ENCODE measurements at places on chromosomes 4 and X.

GRCh38 chr4:118033148-118034052 lies 886 bp upstream of the NDST3 start:
- peaks cover 11% of the 10 kb centered on the region for H3K4me1 ChIP-seq
- no peak overlapping the region for H3K4me3 ChIP-seq
- H3K36me3 ChIP-seq: no peaks in the 10 kb centered on the region
- H3K27me3 ChIP-seq: peaks cover 34% of the 10 kb centered on the region
- H3K27ac ChIP-seq: no peak overlapping the region
- peak; percentile 21 for DNase-seq

- DNase-seq: no peak
- peaks cover 14% of the 10 kb centered on the region for H3K27me3 ChIP-seq
- H3K36me3 ChIP-seq: no peaks in the 10 kb centered on the region
- H3K27ac ChIP-seq: no peak overlapping the region
- no peaks in the 10 kb centered on the region for H3K4me1 ChIP-seq
- no peak overlapping the region for H3K4me3 ChIP-seq
Measured at GRCh38 chrX:134969726-134970125, 21.1 kb upstream of the SMIM10 start.

- H3K4me1 ChIP-seq: no peaks in the 10 kb centered on the region
- no peak overlapping the region for H3K4me3 ChIP-seq
- no peak overlapping the region for H3K27ac ChIP-seq
- H3K27me3 ChIP-seq: no peaks in the 10 kb centered on the region
- no peak for DNase-seq
- no peaks in the 10 kb centered on the region for H3K36me3 ChIP-seq
Measured at GRCh38 chr4:128454881-128455280, 167.3 kb upstream of the PGRMC2 start.

DNA sequence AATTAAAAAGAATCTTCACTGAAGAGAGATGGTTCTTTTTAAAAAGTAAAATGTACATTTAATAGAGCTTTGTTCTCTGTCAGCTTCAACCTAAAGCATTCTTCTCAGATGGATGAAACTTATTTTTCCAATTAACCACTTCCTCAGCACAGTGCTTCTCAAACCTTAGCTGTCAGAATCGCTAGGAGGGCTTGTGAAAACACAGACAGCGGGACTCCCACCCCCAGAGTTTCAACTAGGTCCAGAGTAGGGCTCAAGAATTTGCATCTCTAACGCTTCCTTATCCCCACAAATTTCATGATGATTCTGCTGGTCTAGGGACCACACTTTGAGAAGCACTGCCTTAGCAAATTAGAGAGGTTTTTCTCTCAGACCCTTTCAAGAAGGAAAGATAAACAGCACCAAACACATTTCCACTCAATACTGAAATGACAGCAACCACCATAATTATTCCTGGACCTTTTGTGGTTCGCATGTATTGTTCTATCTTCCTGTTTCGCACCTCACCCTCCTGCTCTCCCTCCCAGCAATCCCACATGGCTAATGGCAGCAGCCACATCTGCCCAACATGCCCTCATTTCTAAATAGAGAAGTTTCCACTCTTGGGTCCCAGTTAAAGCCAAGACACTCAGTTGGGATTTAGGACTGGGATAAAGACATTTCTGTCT lies 73.2 kb downstream of the ZNF827 start:
- H3K36me3 ChIP-seq: no peaks in the 10 kb centered on the region
- H3K4me3 ChIP-seq: no peak overlapping the region
- H3K27me3 ChIP-seq: no peaks in the 10 kb centered on the region
- H3K27ac ChIP-seq: no peak overlapping the region
- no peak for DNase-seq

GRCh38 chr4:48180234-48180633 lies 46.2 kb upstream of the TXK start:
- DNase-seq: no peak
- no peak overlapping the region for H3K4me3 ChIP-seq
- H3K27ac ChIP-seq: no peak overlapping the region
- no peaks in the 10 kb centered on the region for H3K36me3 ChIP-seq

GRCh38 chr4:30295652-30296051 lies 424.5 kb upstream of the PCDH7 start:
- no peaks in the 10 kb centered on the region for H3K27me3 ChIP-seq
- no peak for DNase-seq
- no peaks in the 10 kb centered on the region for H3K36me3 ChIP-seq
- H3K4me3 ChIP-seq: no peak overlapping the region
- H3K4me1 ChIP-seq: no peaks in the 10 kb centered on the region
- no peak overlapping the region for H3K27ac ChIP-seq

GRCh38 chr4:24240655-24241054 lies 343.7 kb downstream of the DHX15 start:
- H3K4me3 ChIP-seq: no peak overlapping the region
- no peaks in the 10 kb centered on the region for H3K36me3 ChIP-seq
- no peak overlapping the region for H3K27ac ChIP-seq

DNA sequence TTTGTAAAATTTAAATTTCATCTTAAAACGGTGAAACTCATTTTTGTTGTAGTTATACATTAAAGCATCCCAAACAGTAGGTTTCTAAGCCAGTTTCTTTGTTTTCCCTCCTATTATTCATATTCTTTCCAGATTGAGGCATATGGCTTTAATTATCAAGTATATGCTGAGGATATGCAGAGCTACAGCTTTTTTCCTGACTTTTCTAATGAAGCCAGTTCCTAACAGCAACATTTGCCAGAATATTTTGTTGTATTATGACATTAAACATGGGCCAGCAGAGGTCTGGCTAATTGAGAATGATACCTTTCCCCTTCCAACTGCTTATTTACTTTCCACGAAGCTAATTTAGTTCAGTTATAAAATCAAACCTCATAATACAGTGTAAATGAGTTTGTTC lies 75.3 kb downstream of the SLIT2 start:
- no peaks in the 10 kb centered on the region for H3K27me3 ChIP-seq
- H3K27ac ChIP-seq: no peak overlapping the region
- no peak overlapping the region for H3K4me3 ChIP-seq
- no peaks in the 10 kb centered on the region for H3K36me3 ChIP-seq

- no peaks in the 10 kb centered on the region for H3K36me3 ChIP-seq
Measured at GRCh38 chr4:184887333-184887732, 61.6 kb upstream of the ACSL1 start.

DNA sequence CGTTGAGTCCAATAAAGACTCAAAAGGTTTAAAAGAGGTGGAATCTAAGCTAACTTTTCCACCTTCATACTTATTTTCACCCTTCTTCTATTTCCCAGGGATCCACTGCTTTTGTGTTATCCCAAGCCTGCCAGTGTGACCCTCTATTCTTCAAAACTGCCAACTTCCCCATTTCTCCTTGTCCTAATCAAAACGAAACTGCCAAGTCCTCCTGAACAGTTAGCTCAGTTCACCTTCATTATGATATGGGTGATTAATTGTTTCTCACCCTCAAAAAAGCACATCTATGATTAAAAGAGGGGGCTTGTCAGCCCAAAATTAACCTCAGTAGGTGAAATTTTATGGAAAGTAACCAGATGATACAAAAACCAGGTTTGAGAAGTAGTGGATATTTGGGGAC lies 108.4 kb downstream of the GUCY2F start:
- H3K27me3 ChIP-seq: no peaks in the 10 kb centered on the region
- no peak overlapping the region for H3K4me3 ChIP-seq
- H3K27ac ChIP-seq: no peak overlapping the region
- DNase-seq: no peak
- no peaks in the 10 kb centered on the region for H3K4me1 ChIP-seq
- no peaks in the 10 kb centered on the region for H3K36me3 ChIP-seq

- DNase-seq: no peak
- H3K36me3 ChIP-seq: peaks cover 5% of the 10 kb centered on the region
- H3K27me3 ChIP-seq: no peaks in the 10 kb centered on the region
Measured at GRCh38 chr4:139014371-139015268, 961 bp upstream of the NOCT start.

- no peaks in the 10 kb centered on the region for H3K27me3 ChIP-seq
- no peak overlapping the region for H3K27ac ChIP-seq
- H3K36me3 ChIP-seq: no peaks in the 10 kb centered on the region
- no peak for DNase-seq
Measured at GRCh38 chrX:128862557-128862956, 660.7 kb downstream of the SMARCA1 start.

DNA sequence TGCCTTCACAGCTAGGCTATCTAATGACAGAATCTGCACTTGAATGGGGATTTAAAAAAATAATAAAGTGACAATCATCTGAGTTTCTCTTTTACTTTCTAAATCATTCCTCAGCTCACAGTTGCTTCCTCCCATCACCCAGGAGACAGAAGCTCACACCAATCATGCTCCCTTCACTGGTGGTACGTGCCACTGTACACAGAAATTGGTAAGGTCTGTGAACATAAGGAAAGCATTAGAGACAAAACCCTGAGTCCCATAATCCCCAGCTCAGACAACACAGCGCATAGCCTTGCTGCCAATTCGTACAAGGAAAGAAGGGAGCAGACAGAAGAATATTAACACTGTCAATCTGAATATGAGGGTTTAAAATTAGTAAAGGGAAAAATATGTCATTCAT lies 133.1 kb downstream of the IDS start:
- no peak for DNase-seq
- no peaks in the 10 kb centered on the region for H3K27me3 ChIP-seq
- H3K27ac ChIP-seq: no peak overlapping the region
- no peaks in the 10 kb centered on the region for H3K36me3 ChIP-seq
- H3K4me1 ChIP-seq: no peaks in the 10 kb centered on the region
- no peak overlapping the region for H3K4me3 ChIP-seq

DNA sequence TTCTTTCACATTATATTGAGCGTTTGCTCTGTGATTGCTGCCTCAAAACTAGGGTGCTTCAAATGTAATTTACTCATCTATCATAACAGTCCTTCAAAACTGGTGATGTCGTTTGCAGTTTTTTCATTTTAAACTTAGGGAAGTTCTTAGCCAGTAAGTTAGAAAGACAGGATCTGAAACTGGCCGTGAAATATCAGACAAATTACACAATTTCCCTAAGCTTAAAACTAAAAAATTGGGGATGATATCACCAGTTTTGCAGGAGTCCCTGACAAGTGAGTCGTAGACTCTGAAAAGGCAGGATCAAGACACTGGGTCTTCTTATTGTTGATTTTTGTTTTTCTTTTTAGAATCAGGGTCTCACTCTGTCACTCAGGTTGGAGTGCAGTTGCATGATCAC lies 44.8 kb downstream of the MOB1B start:
- no peaks in the 10 kb centered on the region for H3K4me1 ChIP-seq
- no peaks in the 10 kb centered on the region for H3K27me3 ChIP-seq
- peaks cover 4% of the 10 kb centered on the region for H3K36me3 ChIP-seq
- no peak for DNase-seq
- H3K27ac ChIP-seq: no peak overlapping the region

DNA sequence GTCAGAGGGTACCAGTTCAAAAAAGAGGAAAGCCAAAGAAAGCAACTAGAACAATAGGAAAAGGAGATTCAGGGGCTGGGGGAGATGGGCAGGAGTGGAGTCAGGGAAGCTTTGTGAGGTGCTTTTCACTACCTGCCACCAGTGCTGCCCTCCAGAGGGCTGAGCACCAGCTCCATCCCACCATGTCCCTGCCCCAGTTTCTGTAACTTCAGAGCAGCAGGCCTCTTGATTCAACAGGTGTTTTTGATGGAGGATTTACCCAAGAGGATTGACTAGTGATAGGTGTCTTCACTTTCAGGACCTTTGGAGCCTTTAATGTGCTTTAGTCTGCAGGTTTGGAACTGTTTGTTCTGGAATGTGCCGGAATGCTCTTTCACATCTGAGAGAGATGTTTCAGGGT lies 12.1 kb downstream of the KIT start:
- no peak for DNase-seq
- H3K27me3 ChIP-seq: peaks cover 23% of the 10 kb centered on the region
- H3K4me3 ChIP-seq: no peak overlapping the region

- no peak overlapping the region for H3K27ac ChIP-seq
Measured at GRCh38 chrX:46643636-46644035, 70.1 kb downstream of the CHST7 start.

GRCh38 chr4:93983140-93983539 lies 154.6 kb downstream of the ATOH1 start:
- no peaks in the 10 kb centered on the region for H3K27me3 ChIP-seq
- no peak overlapping the region for H3K4me3 ChIP-seq
- no peak overlapping the region for H3K27ac ChIP-seq
- no peak for DNase-seq
- H3K4me1 ChIP-seq: no peaks in the 10 kb centered on the region

- peaks cover 50% of the 10 kb centered on the region for H3K4me1 ChIP-seq
- peak overlapping the region; percentile 94 for H3K27ac ChIP-seq
- H3K27me3 ChIP-seq: no peaks in the 10 kb centered on the region
- peaks cover 18% of the 10 kb centered on the region for H3K36me3 ChIP-seq
- peak overlapping the region; percentile 84 for H3K4me3 ChIP-seq
Measured at GRCh38 chr4:68348577-68348976, 1.3 kb downstream of the YTHDC1 start.

DNA sequence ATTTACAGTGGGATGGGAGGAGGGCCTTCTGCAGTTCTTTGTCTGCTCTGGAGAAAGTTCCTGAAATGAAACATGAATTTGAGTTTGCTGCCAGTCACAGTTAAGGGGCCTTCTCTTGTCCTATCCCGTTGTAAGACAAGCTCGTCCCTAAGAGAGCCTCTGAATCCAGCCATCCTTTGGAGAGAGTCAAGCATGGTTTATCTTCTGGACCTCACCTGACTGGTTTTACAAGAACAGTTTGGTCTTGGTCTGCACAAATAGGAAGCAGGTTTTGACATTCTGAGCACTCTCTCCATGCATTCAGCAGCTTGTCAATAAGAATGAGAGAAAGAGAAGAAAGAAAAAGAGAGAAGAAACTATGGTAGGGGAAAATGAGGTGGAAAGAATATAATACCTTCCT lies 20.4 kb upstream of the TENM3 start:
- H3K36me3 ChIP-seq: no peaks in the 10 kb centered on the region
- no peaks in the 10 kb centered on the region for H3K27me3 ChIP-seq

GRCh38 chr4:34492414-34492813 lies 1751.9 kb downstream of the ARAP2 start:
- no peaks in the 10 kb centered on the region for H3K27me3 ChIP-seq
- no peaks in the 10 kb centered on the region for H3K4me1 ChIP-seq
- H3K4me3 ChIP-seq: no peak overlapping the region
- H3K27ac ChIP-seq: no peak overlapping the region

- H3K36me3 ChIP-seq: no peaks in the 10 kb centered on the region
- no peak for DNase-seq
- H3K27me3 ChIP-seq: no peaks in the 10 kb centered on the region
- no peak overlapping the region for H3K4me3 ChIP-seq
Measured at GRCh38 chrX:74774988-74775387, 150.3 kb downstream of the NEXMIF start.

- no peak overlapping the region for H3K27ac ChIP-seq
- peaks cover 25% of the 10 kb centered on the region for H3K36me3 ChIP-seq
- H3K4me3 ChIP-seq: no peak overlapping the region
Measured at GRCh38 chr4:150890246-150890645, 124.8 kb downstream of the LRBA start.

DNA sequence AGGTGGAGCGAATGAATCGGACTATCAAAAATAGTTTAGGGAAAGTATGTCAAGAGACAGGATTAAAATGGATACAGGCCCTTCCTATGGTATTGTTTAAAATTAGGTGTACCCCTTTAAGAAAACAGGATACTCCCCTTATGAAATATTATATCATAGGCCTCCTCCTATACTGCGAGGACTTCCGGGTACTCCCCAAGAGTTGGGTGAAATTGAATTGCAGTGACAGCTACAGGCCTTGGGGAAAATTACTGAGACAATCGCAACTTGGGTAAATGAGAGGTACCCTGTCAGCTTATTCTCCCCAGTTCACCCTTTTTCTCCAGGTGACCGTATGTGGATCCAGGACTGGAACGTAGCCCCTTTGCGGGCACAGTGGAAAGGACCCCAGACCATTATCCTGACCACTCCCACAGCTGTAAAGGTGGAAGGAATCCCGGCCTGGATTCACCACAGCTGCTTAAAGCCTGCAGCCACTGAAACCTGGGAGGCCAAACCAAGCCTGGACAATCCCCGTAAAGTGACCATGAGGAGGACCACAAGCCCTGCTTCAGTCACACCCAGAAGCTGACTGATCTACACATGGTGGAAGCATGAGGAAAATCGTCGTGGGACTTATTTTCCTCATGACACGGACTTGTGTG lies 1138.1 kb downstream of the ARAP2 start:
- H3K4me1 ChIP-seq: no peaks in the 10 kb centered on the region
- no peak for DNase-seq
- no peaks in the 10 kb centered on the region for H3K36me3 ChIP-seq
- no peak overlapping the region for H3K27ac ChIP-seq

All from activated naive CD4-positive, alpha-beta T cell treated with anti-CD3 and anti-CD28 coated beads, Interleukin-2, amount 10 ng/mL, durations not matched to agents 7 days and 5 days (primary cell).